ENCODE measurements at places on chromosomes 6 and 20. TPM values are rescaled to one million over a fixed set of nuclear protein-coding genes. Genes with fewer than 3 reads are reported as not detected.

The KCNB1 gene
- total RNA-seq: not detected

DNA sequence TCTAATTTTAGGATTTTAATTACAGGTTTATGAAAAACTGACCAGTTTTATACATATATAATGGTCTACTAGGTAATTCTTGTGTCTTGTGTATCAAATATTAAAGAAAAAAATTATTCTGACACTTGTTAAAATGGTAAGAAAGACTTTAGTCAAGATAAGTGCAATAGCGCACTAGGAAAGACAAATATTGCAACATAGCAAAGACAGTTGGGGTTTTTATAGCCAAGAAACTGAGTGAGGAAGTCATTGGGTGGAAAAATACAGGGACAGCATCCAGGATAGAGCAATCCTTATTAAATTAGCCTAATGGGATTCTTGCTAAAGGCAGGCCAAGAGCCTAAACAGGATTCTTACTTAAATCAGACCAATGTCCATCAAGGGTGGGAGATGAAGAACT is 71.1 kb downstream of the ROS1 start:
- H3K4me3 ChIP-seq: no peak overlapping the region
- no peak overlapping the region for H3K27ac ChIP-seq
- H3K4me1 ChIP-seq: no peaks in the 10 kb centered on the region
- no peak for DNase-seq

GRCh38 chr6:50963952-50964351 is 145.3 kb downstream of the TFAP2B start:
- H3K4me3 ChIP-seq: no peak overlapping the region
- no peaks in the 10 kb centered on the region for H3K27me3 ChIP-seq
- H3K36me3 ChIP-seq: no peaks in the 10 kb centered on the region
- no peak for DNase-seq
- no peak overlapping the region for H3K27ac ChIP-seq
- no peaks in the 10 kb centered on the region for H3K4me1 ChIP-seq

The TMEM244 gene
- not detected for total RNA-seq

- H3K36me3 ChIP-seq: no peaks in the 10 kb centered on the region
- H3K4me3 ChIP-seq: no peak overlapping the region
- H3K27me3 ChIP-seq: peaks cover 3% of the 10 kb centered on the region
- H3K27ac ChIP-seq: no peak overlapping the region
- H3K4me1 ChIP-seq: peaks cover 10% of the 10 kb centered on the region
Measured at GRCh38 chr6:5028921-5029320, 25.1 kb upstream of the RPP40 start.

DNA sequence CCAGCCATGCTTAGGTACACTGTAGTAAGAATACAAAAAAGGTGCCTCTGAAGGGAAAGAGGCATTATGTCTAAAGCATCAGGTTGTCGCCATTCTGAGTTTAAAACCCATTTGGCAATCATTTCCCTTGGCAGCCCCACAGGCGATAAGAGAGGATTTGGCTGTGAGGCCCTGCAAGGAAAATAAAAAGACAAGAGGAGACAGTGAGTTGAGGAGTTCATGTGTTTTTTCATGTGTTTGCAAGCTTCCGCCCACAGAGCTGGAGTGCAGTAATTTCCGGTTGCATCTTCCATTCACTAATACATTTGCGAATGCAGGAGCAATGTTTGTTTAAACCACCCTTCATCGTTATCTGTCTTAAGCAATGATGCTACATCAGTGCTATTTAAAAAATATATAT is 138.5 kb upstream of the SOX4 start:
- H3K4me1 ChIP-seq: no peaks in the 10 kb centered on the region
- no peak overlapping the region for H3K4me3 ChIP-seq
- DNase-seq: no peak
- H3K27ac ChIP-seq: no peak overlapping the region
- H3K36me3 ChIP-seq: no peaks in the 10 kb centered on the region
- no peaks in the 10 kb centered on the region for H3K27me3 ChIP-seq

GRCh38 chr20:9110916-9111432 is 42.1 kb downstream of the PLCB4 start:
- H3K36me3 ChIP-seq: no peaks in the 10 kb centered on the region
- DNase-seq: no peak
- no peak overlapping the region for H3K4me3 ChIP-seq

- H3K27me3 ChIP-seq: no peaks in the 10 kb centered on the region
- no peak overlapping the region for H3K4me3 ChIP-seq
- DNase-seq: no peak
- H3K27ac ChIP-seq: no peak overlapping the region
- H3K36me3 ChIP-seq: peaks cover 2% of the 10 kb centered on the region
Measured at GRCh38 chr6:15284743-15285142, 38.9 kb downstream of the JARID2 start.

DNA sequence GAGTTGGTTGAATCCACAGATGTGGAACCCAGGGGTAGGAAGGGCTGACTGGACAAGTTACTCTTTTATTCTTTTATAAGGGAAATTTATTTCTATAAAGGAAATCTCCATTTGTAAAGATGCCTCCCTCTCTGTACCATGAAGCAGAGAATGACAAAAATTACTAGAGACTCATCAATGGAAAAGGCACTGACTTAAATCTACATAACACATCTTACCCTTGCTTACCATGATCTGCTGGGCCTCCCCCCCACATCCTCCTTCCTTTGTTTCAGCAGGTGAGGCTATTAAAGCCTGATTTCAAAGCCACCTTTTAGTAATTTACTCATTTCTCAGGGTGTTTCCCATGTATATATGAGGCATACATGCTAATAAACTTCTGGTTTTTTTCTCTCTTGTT is 130.2 kb upstream of the HDDC2 start:
- H3K27me3 ChIP-seq: peaks cover 5% of the 10 kb centered on the region
- no peak for DNase-seq
- H3K36me3 ChIP-seq: no peaks in the 10 kb centered on the region
- no peak overlapping the region for H3K27ac ChIP-seq

DNA sequence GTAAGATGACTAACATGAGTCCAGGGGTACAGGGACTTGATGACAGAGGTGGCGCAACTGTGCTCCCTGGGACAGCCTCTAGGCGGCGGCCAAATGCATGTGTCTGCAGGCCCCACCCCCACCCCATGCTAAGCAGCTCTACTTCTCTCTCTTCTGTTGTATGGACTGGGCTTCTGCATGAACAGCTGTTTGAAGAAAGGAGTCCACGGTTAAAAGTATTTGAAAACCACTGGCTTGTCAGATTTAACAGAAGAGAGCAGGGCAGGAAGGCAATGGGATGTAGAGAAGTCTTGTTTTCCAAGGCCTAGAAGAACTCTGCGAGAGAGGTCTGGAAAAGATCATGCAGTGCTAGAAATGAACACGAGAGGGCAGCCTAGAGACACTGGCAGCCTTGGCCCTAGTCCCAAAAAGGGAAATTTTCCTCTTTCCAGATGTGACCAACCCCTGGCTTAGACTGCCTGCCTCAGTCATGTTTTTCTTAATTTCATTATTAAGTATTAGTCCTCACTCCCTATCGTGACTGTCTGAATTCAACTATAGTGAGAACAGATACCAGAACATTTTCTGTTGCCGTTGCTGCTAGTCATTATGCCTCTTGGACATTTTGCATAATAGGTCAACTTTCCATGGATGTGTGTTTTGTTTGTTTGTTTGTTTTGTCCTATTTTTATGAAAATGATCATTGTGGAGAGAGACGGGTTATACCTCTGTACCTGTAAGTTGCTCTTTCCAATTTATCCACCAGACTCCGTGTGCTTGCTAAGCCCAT is 265.0 kb downstream of the ADGRG6 start:
- DNase-seq: peak; percentile 63
- H3K27ac ChIP-seq: no peak overlapping the region
- no peak overlapping the region for H3K4me3 ChIP-seq

The CCN6 gene
- total RNA-seq: not detected

The CST4 gene
- total RNA-seq: not detected

- H3K27ac ChIP-seq: no peak overlapping the region
- no peaks in the 10 kb centered on the region for H3K36me3 ChIP-seq
- H3K27me3 ChIP-seq: peaks cover 7% of the 10 kb centered on the region
- no peak for DNase-seq
- no peaks in the 10 kb centered on the region for H3K4me1 ChIP-seq
Measured at GRCh38 chr6:13554929-13555333, 19.5 kb upstream of the SIRT5 start.

The LY6G5B gene
- total RNA-seq: 26.0 TPM

- H3K27ac ChIP-seq: no peak overlapping the region
- no peak overlapping the region for H3K4me3 ChIP-seq
- H3K36me3 ChIP-seq: no peaks in the 10 kb centered on the region
- no peaks in the 10 kb centered on the region for H3K4me1 ChIP-seq
Measured at GRCh38 chr6:170230520-170231292, 60.2 kb downstream of the DLL1 start.

DNA sequence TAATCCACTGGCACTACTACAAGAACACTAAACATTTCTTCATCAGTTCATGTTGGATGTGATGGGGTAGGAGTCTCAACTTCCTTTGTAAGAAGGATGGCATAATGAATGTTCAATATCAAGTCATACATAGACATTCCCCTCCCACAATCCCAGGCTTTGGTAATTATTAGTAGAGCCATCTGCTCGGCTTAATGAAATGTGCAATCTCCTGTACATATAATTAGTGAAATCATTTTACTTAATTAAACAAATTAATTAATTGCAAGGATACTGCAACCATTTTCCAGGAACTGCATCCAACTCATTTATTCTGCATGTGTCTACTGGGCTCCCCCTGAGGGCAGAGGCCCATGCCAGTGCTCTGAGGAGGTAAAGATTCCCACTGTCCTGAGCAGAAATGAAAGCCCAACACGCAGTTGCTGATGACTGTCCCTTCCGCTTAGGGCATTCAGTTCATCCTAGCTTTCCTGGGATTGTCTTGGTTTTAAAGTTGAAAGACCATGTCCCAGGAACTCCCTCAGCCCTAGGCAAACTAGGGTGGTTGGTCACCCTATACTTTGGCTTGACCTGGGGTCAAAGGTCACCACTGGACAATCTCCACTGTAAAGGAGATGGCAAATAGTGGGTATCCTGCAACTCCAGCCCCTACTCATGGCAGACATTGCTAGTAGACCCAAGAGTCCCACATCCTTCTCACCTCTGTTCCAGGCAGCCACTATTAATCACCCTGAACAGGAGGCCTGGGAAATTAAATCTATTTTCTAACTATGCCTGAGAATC is 109.8 kb downstream of the TRERF1 start:
- H3K27me3 ChIP-seq: no peaks in the 10 kb centered on the region
- H3K4me3 ChIP-seq: no peak overlapping the region
- H3K36me3 ChIP-seq: peaks cover 26% of the 10 kb centered on the region
- H3K4me1 ChIP-seq: peaks cover 78% of the 10 kb centered on the region
- H3K27ac ChIP-seq: no peak overlapping the region

DNA sequence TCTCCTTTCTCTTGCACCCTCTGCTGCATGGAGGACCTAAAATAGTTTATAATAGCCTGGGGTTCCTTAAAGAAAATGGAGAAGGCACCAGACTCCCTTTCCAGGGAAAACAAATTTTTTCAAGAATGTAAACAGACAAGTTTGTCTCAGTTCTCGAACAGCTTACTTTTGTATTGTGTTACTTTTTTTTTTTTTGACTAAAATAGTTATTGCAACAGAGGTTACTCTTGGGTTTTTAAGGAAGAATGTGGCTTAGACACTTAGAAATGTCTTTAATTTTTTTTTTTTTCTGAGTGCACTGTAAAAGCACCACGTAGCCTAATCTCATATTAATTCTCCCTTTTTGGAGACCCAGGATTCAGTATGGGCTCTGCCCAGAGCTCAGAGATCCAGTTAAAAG is 148.7 kb upstream of the CARMIL1 start:
- no peak for DNase-seq
- peaks cover 56% of the 10 kb centered on the region for H3K4me1 ChIP-seq
- H3K4me3 ChIP-seq: no peak overlapping the region

- peaks cover 7% of the 10 kb centered on the region for H3K27me3 ChIP-seq
- no peak for DNase-seq
- H3K36me3 ChIP-seq: no peaks in the 10 kb centered on the region
- no peak overlapping the region for H3K4me3 ChIP-seq
- no peak overlapping the region for H3K27ac ChIP-seq
Measured at GRCh38 chr6:110331816-110332215, 26.3 kb downstream of the METTL24 start.

GRCh38 chr20:49165611-49166010 is 22.5 kb downstream of the STAU1 start:
- no peak for DNase-seq
- no peaks in the 10 kb centered on the region for H3K27me3 ChIP-seq
- H3K36me3 ChIP-seq: peaks cover 34% of the 10 kb centered on the region
- no peak overlapping the region for H3K4me3 ChIP-seq

- no peak overlapping the region for H3K27ac ChIP-seq
- H3K4me1 ChIP-seq: no peaks in the 10 kb centered on the region
- no peaks in the 10 kb centered on the region for H3K36me3 ChIP-seq
Measured at GRCh38 chr6:43940393-43941087, 170.5 kb downstream of the VEGFA start.

- DNase-seq: no peak
- H3K36me3 ChIP-seq: no peaks in the 10 kb centered on the region
- H3K27me3 ChIP-seq: no peaks in the 10 kb centered on the region
- no peaks in the 10 kb centered on the region for H3K4me1 ChIP-seq
Measured at GRCh38 chr20:52918311-52918710, 53.8 kb upstream of the TSHZ2 start.

The ZBTB46 gene
- not detected for total RNA-seq

- H3K4me3 ChIP-seq: no peak within 1 kb of the TSS
- no peaks in the 10 kb centered on the region for H3K36me3 ChIP-seq
- H3K4me1 ChIP-seq: no peaks in the 10 kb centered on the region
- H3K27me3 ChIP-seq: no peaks in the 10 kb centered on the region
Measured at GRCh38 chr6:76072562-76072961, at the start of gene IMPG1. IMPG1 (minus strand) TSS chr6:76072662; CDS start chr6:76072488, 174 bp downstream.
